ENCODE measurements at places on chromosomes 13 and 19.

- no peak for DNase-seq
Observed at GRCh38 chr13:87130423-87130822, 540.7 kb upstream of the SLITRK5 start.

DNA sequence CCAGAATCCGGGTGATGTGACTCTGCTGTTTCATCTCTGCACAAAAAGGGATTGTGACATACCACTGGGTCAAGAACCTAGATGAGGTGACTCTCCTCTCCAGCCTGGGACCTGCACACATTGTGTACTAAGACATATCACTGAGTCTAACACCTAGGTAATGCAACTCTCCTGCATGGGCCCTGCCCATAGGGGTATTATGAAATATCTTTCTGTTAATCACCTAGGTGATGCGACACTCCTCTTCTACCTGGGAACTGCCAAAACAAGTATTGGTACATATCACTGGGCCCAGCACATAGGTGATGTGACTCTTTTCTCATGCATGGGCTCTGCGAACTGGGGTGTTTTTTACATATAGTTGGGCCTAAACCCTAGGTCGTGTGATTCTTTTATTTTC is 35.5 kb upstream of the ZNF254 start:
- no peak for DNase-seq

GRCh38 chr19:6573350-6573749 is 17.6 kb downstream of the CD70 start:
- no peak for DNase-seq

DNA sequence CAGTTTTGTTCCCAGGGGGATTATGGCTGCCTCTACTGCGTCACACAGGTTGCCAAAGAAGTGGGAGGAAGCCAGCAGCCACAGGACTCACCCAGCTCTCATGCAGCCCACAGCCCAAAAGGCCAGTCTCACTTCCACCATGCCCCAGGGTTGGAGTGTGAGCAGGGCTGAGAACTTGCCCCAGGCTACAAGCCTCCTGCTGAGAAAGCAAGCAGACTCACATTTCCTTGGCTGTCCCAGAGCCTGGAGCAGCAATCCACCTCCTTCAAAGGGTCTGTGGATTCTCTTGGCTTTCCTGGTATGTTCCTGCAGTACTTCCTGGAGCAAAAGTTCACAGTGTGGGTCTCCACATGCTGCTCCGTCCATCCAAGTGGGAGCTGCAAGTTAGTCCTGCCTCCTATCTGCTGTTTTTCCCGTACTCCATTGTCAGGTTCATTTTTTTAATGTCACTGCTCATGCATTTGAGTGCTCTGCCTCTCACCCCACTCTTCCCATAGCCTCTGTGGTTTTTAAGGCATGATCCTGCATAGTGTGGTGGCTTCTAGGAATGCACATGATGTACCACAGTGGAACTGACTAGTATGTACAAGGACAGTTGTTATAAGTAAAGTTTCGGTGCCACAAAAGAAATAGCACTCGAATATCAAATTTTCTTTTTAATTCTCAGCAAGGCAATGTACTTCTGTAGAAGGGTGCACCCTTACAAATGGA is 56.2 kb upstream of the ARHGEF7 start:
- no peak for DNase-seq

GRCh38 chr13:109862627-109863026 is 76.2 kb upstream of the IRS2 start:
- no peak for DNase-seq

DNA sequence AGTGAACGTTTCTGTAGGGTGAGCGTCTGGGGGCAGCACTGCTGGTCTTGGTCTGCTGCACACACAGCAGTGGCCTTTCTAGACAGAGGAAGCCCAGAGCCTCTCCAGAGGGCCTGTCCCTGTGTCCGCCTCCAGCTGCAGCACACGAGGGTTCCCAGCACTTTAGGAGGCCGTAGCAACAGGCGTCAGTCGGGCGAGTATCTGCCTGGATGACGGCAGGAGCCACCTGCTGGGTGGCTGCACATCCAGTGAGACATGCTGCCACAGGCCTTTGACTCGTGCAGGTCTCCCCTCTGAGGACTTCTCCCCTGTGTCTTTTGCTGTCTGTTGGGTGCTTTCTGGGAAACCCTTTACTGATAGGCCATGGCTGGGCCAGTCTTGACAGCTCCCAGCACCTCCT is 22.1 kb downstream of the AP2A1 start:
- no peak for DNase-seq

GRCh38 chr13:92097337-92097903 is 699.0 kb downstream of the GPC5 start:
- DNase-seq = no peak

GRCh38 chr19:6271721-6272410 is 7.9 kb downstream of the MLLT1 start:
- no peak for DNase-seq

DNA sequence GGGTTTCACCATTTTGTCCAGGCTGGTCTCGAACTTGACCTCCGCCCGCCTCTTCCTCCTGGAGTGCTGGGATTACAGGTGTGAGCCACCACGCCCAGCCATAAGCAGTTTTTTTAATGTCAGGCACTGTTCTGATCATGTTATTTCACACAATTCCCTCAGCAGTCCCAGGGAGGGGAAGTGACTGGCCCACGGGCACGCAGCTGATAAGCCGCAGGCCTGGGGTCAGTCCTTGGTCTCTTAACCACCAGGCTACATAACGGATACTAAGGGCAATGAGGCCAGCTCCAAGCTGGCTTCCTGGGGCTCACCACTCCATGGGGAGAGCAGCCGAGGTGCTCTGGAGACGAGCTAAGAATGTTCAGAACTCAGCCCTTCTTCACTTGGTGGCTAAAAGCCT is 13.5 kb downstream of the BRSK1 start:
- DNase-seq = no peak

DNA sequence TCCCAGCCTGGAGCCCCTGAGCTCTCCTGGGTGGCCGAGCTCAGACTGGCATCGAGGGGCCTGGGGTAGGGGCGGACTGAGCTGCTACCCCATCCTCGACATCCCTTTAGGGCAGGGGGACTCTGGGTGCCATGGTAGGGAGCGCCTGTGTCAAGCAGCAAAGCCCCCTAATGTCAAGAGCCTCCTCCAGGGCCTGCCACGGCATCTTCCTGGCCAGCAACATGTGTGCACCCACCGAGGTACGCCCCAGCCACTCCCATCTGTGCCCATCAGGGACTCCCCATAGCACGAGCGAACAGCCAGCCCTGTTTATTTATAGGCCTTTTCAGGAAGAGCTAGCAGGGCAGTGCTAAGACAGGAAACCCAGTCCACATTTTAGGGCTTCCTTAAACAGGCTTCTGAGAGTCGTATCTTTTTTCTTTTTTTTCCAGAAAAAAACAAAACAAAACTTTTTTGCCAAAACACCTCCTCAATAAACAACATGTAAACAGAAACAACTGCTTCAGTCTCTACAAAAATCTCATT is 14.3 kb downstream of the LRP3 start:
- DNase-seq = no peak

DNA sequence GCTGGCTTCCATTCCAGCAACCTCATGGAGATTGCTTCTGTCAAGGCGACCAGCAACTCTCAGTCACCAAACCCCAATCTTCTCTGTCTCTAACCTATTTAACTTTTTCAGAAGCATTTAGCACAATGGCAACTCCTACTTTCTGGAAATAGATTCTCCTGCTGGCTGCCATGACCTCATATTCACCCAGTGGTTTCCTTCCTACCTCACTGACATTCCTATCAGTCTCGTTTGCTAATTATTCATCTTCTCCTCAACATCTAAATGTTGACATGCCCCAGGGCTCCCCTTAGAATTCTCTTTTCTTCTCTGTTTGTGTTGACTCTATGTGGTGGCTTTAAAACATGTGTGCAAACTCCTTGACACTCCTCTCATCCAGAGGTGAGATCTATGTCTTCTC is 106.7 kb downstream of the OLFM4 start:
- no peak for DNase-seq

DNA sequence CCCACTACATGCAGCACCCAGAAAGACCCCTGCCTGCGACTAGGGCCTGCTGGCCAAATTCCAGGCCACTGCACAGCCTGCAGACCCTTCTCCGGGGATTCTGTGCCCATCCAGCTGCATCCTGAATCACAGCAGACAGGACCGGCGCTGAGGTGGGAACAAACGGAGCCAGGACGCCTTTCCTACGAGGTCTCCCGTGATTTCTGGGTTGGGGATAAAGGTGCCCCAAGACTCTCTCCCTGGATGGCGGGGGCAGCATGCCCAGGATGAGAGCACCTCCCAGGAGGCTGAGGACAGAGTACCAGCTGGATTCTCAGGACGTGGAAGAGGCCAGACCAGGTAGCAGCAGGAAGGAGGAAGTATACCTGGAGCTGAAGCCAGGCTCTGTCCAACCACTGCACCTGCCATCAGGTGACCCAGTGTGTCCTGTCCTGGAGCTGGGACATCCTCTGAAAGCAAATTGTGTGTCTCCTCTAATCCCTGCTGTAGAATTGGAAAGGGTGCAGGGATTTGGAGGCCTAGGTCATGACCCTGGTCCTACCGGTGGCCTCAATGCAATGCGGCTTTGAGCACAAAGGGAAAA is 3.4 kb upstream of the FUT5 start:
- no peak for DNase-seq

GRCh38 chr19:48398102-48398374 is 4.6 kb downstream of the GRIN2D start:
- DNase-seq = no peak

- no peak for DNase-seq
Observed at GRCh38 chr13:43830497-43830881, 43.7 kb upstream of the ENOX1 start.

GRCh38 chr13:21106089-21106488 is 44.7 kb upstream of the LATS2 start:
- no peak for DNase-seq

DNA sequence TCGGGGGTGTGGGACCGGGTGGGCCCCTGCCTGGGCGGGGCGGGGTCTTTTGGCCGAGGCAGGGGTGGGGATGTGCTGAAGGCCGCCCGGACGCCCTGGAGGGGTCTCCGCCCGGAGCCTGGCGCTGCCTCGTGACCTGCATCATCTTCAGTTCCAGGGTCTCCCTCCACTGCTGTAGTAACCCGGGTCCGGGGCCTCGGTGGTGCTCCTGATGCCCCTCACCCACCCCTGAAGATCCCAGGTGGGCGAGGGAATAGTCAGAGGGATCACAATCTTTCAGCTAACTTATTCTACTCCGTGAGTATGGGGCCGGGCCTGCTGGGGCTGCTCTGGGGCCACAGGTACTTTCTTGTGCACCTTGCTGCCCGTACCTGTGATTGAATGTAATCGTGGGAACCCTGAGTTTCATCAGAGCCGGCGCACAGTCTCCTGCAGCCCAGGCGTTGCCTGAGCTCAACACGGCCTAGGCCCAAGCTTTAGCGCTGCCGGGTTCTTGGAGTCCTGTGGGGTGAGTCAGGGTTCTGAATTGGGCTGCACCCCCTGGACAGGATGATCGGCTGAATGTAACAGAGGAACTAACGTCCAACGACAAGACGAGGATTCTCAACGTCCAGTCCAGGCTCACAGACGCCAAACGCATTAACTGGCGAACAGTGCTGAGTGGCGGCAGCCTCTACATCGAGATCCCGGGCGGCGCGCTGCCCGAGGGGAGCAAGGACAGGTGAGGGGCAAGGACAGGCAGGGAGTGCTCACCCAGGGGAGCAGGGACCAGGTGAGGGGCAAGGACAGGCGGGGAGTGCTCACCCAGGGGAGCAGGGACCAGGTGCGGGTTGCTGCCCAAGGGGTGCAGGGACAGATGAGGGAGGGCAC is 10.5 kb downstream of the PEAK3 start:
- DNase-seq = no peak

GRCh38 chr19:18373892-18374629 is 11.9 kb upstream of the GDF15 start:
- no peak for DNase-seq

DNA sequence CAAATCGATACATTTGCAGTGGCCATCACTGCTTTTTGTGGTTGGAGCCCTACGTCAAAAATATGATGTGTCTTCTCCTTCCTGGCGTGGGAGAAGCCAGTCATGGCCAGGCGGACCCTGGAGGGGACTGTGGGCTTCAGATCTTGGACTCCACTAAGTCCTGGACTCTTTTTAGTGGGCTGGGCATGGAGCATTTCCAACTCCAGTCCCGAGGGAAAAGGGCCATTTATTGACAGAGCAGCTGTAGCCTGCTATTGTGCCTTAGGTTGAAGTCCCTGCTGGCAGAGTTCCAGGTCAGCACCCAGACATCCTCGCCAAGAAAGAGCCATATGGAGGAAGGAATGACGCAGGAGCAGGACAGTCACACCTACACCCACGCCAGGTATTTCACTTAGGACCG is 179.2 kb upstream of the ZNF507 start:
- no peak for DNase-seq

DNA sequence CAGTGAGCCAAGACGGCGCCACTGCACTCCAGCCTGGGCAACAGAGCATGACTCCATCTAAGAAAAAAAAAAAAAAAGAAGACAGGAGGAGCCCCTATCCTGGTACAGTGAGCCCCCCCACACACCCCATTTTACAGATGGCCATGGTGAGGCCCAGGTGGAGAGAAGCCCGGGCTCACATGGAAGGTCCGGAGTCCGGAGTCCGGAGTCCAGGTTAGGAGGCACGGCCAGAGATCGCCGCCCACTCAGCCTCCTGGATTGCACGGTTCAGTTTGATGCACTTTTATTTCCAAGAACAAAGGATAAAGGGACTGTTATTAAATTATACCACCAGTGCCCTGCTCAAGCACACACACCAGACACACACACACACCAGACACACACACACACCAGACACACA is 11.3 kb upstream of the BTBD2 start:
- DNase-seq = no peak

DNA sequence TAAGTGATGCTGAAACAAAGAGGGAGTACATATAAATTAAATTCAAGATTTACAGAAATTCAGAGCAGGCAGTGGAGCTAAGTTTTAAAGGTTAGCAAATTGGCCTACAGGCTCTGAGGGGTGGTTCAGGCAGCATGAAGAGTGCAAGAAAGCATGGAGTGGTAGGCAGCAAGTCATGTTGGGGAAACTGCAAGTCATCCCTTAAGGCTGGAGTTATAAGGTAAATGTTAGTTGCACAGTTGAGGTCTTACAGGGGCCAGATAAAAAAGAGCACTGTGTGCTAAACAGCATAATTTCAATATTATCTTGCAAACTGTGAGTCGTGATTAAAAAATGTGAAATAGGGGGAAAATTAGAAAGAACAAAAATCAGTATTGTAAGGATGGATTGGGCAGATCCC is 106.2 kb downstream of the VWA8 start:
- DNase-seq = no peak

GRCh38 chr19:12723381-12723640 is 421 bp downstream of the TNPO2 start:
- DNase-seq = no peak
